ENCODE measurements at places on chromosomes 1 and 21.

GRCh38 chr1:16012590-16013219, 5.1 kb downstream of the HSPB7 start:
- DNase-seq: peak; percentile 77

- DNase-seq: no peak
Measured at GRCh38 chr1:161297415-161297814, 12.4 kb downstream of the MPZ start.

GRCh38 chr21:37273440-37273839, 6.3 kb upstream of the VPS26C start:
- no peak for DNase-seq

GRCh38 chr1:230858236-230858820, 10.0 kb downstream of the C1orf198 start:
- no peak for DNase-seq

DNA sequence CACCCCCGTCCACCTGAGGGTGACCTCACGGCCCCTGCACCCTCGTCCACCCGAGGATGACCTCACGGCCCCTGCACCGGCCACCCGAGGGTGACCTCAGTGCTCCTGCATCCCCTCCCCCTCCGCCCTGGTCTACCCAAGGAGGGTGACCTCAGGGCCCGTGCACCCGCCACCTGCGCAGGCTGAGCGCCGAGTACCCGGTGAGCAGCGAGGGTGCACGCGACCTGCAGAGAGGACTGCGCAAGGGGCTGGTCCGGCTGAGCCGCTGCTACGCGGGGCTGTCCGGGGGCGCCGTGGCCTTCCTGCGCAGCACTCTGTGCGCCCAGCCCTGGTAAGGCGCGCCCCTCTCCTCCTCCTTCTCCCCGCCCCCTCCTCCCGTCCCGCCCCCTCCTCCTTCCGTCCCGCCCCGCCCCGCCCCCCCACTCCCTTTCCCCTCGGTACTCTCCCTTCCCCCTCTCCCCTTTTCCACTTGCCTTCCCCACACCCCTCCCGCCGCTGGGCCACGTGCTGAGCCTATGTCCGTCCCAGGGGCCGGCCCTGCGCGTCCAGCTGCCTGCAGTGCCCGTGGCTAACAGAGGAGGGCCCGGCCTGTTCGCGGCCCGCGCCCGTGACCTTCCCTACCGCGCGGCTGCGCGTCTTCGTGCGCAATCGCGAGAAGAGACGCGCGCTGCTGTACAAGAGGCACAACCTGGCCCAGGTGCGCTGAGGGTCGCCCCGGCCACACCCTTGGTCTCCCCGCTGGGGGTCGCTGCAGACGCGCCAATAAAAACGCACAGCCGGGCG, 28.4 kb downstream of the TRIM11 start:
- no peak for DNase-seq

DNA sequence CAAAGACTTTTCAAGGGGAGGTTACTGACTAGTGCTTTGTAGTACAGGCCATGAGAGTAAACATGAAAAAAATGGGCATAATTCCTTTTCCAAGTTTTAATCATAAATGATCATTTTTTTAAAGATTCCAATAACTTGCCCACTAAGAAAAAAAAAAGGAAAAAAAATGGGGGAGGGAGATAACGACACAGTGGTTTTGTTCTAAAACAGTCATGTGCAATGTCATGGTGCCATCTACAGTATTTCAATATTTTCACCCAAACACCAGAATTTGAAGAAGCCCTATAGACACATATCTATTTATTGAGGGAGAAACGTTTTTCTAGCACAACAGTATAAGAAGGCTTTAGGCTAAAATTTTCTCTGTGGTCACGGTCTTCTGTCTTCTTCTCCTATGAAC, 250.2 kb downstream of the LTN1 start:
- DNase-seq: no peak

DNA sequence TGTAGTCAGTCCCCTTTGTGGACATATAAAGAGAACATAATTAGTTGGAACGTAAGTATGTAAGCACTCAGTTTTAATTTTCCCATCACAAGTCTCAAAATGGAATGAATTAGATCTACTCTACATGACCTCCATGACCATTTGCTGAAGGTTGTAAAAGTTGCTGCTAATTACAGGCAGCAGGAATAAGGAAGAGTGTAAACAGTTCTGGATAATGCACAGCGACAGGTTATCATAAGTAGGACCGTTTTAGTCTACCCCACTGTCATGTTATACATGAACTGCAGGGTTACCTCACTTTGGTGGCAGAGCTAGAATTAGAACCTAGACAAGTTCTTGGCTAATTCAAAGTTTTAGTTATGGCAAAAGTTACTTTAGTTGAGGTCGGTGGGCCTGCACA, 21.7 kb downstream of the YTHDF2 start:
- DNase-seq: no peak

GRCh38 chr1:223019256-223019655, 123.8 kb downstream of the TLR5 start:
- no peak for DNase-seq

DNA sequence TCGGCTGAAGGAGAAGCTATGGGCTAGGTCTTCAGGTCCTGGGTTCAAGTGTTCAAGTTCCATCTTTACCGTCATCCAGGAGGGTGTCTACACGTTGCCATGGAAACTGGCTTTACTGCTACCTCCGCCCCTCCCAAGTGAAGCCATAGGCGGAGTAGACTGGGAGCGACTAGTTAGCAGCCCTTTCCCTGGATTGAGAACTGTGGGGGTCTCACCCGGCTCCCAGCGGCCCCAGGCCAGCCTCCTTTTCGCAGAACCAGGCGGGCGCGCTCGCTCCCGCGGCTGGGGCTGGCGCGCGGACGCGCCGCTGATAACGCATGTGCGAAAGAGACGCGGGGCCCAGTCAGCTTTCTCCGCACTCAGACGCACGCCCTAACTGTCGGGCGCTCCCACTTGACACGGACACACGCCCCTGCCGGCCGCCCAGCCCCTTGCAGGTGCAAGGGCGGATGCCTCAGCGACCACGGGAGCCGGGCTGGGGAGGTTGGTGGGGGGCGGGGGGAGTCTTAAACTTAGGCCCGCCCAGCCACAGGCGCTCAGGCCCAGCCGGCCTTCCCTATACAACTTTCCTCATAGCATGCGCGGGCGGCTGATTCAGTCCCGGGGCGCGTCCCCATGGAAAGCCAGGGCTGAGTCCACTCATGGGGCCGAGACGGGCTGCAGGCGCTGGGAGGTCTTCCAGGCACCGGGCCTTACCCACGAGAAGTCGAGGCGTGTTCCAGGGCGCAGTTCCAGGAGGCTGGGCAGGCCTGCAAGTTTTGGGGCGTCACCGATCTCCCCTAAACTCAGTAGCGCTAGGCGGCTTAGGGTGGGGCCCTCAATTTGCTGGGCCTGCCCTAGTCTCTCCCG, 7.4 kb downstream of the EFNA4 start:
- DNase-seq: peak; percentile 71

- peak; percentile 32 for DNase-seq
Measured at GRCh38 chr1:183139281-183139942, 46.7 kb upstream of the LAMC2 start.

GRCh38 chr1:30185809-30186208, 537.6 kb downstream of the MATN1 start:
- DNase-seq: no peak

- no peak for DNase-seq
Measured at GRCh38 chr1:225921734-225922709, 2.0 kb downstream of the PYCR2 start.

GRCh38 chr1:233442026-233442780, 114.7 kb downstream of the MAP3K21 start:
- no peak for DNase-seq

DNA sequence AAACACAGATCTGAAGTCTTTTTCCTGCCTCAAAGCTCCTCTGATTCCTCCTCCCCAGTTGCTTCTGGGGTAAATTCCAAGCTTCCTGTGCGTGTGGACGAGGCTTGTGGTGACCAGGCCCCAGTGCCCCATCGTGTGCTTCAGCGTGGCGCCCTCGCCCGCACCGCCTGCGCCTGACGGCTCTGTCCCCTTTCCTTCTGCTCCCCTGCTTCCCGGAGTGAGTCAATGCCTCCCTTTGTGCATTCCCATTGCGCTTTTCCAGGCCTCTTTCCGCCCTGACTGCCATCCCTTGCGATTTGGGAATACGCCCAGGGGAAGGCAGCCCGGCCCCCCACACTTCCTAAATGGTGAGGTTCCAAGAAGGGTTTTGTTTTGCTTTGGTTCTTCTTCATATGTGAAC, 36.3 kb downstream of the FAAP20 start:
- no peak for DNase-seq

DNA sequence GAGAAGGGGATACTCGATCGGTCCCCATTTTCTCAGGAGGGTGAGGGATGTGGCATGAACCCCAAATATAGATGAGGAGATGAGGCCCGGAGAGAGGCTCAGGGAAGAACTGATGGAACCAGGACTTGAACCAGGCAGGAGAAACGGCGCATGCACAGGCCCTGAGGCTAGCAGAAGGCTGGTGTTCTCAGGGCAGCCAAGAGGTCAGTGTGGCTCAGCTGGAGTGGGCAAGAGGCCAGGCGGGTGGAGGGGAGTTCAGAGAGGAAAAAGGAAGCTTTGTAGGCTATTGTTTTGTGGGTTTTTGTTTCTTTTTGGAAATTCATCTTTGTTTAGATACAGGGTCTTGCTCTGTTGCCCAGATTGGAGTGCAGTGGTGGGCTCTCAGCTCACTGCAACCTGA, 122.0 kb downstream of the LACTBL1 start:
- no peak for DNase-seq

DNA sequence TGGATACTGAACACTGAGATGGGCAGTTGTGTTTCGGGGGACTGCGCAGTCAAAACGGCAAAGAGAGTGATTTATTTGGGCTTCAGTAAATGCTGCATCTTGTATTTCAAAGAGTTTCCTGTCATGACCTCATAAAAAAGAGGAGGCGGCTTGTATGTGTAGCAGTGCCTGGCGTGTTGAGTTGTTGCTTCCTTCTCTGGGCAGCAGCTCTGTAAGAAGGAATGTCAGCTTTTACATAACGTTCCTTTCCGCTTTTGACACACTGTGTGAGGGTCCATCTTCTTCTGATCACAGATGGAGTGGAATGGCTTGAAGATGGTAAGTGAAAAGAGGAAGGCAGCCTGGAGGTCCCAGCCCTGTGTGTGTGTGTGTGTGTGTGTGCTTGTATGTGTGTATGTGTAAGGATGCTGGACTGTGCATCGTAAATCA, 941 bp downstream of the ELAVL4 start:
- peak; percentile 55 for DNase-seq
